ENCODE measurements at places on chromosomes 7 and 10. TPM values are rescaled to one million over a fixed set of nuclear protein-coding genes. Genes with fewer than 3 reads are reported as not detected.

- peak; percentile 30 for DNase-seq
Measured at GRCh38 chr10:79348640-79348988, 1.3 kb downstream of the PPIF start.

GRCh38 chr7:107966711-107967110 is 36.2 kb downstream of the LAMB1 start:
- DNase-seq: peak; percentile 58

- no peak for DNase-seq
Measured at GRCh38 chr10:12728494-12728893, 273.0 kb downstream of the CCDC3 start.

Gene SOSTDC1
- not detected for total RNA-seq
